ENCODE measurements at places on chromosomes 16 and 17. TPM values are rescaled to one million over a fixed set of nuclear protein-coding genes. Genes with fewer than 3 reads are reported as not detected.

GRCh38 chr16:2682209-2683021 is at the start of gene KCTD5:
KCTD5 (plus strand) TSS chr16:2682523; CDS start chr16:2682549, 26 bp downstream.
- H3K27ac ChIP-seq = peak within 1 kb of the TSS; percentile 92
- H3K4me1 ChIP-seq = peaks cover 30% of the 10 kb centered on the region
- peak; percentile 96 for DNase-seq
- H3K4me3 ChIP-seq = peak within 1 kb of the TSS; percentile 99
- H3K36me3 ChIP-seq = peaks cover 3% of the 10 kb centered on the region

- no peak overlapping the region for H3K27ac ChIP-seq
- H3K4me1 ChIP-seq = no peaks in the 10 kb centered on the region
- H3K27me3 ChIP-seq = no peaks in the 10 kb centered on the region
Measured at GRCh38 chr17:13352747-13353415, 248.8 kb downstream of the HS3ST3A1 start.

GRCh38 chr17:2057760-2058585 is 3.1 kb downstream of the HIC1 start:
- H3K4me3 ChIP-seq = peak overlapping the region; percentile 54
- peaks cover 21% of the 10 kb centered on the region for H3K36me3 ChIP-seq
- peaks cover 29% of the 10 kb centered on the region for H3K4me1 ChIP-seq
- H3K27ac ChIP-seq = no peak overlapping the region
- peaks cover 3% of the 10 kb centered on the region for H3K27me3 ChIP-seq

- peaks cover 7% of the 10 kb centered on the region for H3K27me3 ChIP-seq
- peaks cover 25% of the 10 kb centered on the region for H3K4me1 ChIP-seq
- no peak for DNase-seq
- H3K4me3 ChIP-seq = no peak overlapping the region
- H3K27ac ChIP-seq = no peak overlapping the region
- no peaks in the 10 kb centered on the region for H3K36me3 ChIP-seq
Measured at GRCh38 chr16:72846594-72846993, 201.3 kb downstream of the ZFHX3 start.

- H3K27ac ChIP-seq = peak overlapping the region; percentile 70
- H3K27me3 ChIP-seq = no peaks in the 10 kb centered on the region
- no peak for DNase-seq
- no peak overlapping the region for H3K4me3 ChIP-seq
- H3K4me1 ChIP-seq = peaks cover 67% of the 10 kb centered on the region
- H3K36me3 ChIP-seq = peaks cover 83% of the 10 kb centered on the region
Measured at GRCh38 chr17:64053101-64053500, 32.7 kb upstream of the ICAM2 start.

DNA sequence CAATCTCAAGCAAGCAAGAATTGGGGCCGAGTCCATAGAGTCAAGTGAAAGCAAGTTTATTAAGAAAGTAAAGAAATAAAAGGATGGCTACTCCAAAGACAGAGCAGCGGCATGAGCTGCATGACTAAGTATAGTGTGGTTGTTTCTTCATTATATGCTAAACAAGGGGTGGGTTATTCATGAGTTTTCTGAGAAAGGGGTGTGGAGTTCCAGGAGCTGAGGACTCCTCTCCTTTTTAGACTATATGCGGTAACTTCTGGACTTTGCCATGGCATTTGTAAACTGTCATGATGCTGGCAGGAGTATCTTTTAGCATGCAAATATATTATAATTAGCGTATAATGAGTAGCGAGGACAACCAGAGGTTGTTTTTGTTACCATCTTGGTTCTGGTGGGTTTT is 819.9 kb downstream of the KCNJ2 start:
- DNase-seq = no peak
- no peaks in the 10 kb centered on the region for H3K27me3 ChIP-seq
- no peaks in the 10 kb centered on the region for H3K4me1 ChIP-seq
- H3K4me3 ChIP-seq = no peak overlapping the region
- H3K36me3 ChIP-seq = no peaks in the 10 kb centered on the region

RUNDC3A gene
- total RNA-seq = 0.10 TPM

DNA sequence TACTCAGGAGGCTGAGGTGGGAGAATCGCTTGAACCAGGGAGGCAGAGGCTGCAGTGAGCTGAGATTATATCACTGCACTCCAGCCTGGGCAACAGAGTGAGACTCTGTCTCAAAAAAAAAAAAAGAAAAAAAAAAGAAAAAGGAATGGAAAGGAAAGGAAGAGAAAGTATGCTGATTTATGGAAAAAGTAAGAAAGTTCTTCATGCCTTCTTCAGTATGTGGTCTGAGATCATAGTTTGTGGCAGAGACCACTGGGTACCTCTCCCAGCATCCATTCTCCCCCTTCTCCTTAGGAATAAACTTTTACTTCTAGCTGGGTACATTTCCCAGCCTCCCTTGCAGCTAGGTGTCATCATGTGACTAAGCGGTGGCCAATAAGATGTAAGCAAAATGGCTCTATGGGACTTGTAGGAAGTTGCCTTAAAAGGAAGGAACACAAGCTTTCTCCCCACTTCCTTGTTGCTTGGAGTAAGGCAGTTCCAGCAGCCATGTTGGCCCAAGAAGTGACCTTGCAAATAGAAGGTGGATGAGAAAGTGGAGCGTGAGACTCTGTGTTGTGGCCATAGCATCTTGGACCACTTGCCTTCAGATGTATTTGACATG is 26.1 kb upstream of the XPO6 start:
- no peaks in the 10 kb centered on the region for H3K36me3 ChIP-seq
- no peak overlapping the region for H3K4me3 ChIP-seq
- no peaks in the 10 kb centered on the region for H3K4me1 ChIP-seq
- no peak overlapping the region for H3K27ac ChIP-seq
- no peak for DNase-seq

DNA sequence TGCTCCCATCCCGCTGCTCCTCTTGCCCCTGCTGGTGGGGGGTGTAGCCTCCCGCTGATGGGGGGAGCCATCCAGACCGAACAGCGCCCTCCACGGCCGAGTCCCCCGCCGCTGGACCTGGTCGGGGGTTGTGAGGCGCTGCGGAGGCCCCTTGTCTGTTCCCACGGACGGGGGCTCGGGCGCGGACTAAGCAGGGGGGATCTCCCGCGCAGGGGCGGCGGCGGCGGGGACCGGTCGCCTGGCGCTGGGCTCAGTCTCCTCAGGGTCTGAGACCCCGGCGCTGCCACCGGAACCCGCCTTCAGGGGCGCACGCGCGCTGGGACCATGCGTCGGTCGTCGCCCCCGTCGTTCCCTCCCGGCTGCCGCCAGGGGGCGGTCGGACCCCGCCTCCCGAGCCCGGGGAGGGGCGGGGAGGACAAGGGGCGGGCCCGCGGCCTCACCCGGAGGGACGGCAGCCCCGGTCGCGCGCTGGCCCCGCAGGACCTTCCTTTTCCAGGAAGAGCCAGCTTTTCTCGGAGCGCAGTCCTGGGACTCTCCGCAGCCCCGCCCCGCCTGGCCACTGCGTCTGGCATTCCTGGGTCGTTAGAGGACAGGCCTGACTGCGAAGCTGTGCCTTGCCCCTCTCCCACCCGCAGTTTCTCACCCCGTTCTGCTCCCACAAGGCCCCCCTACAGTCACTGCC is 6.3 kb upstream of the IL32 start:
- peak; percentile 86 for DNase-seq
- peaks cover 72% of the 10 kb centered on the region for H3K4me1 ChIP-seq
- H3K27me3 ChIP-seq = no peaks in the 10 kb centered on the region
- peaks cover 30% of the 10 kb centered on the region for H3K36me3 ChIP-seq
- peak overlapping the region; percentile 91 for H3K27ac ChIP-seq

GRCh38 chr16:87845213-87845612 is 24.1 kb downstream of the SLC7A5 start:
- no peak overlapping the region for H3K27ac ChIP-seq
- DNase-seq = no peak
- H3K27me3 ChIP-seq = no peaks in the 10 kb centered on the region
- H3K4me3 ChIP-seq = no peak overlapping the region

DNA sequence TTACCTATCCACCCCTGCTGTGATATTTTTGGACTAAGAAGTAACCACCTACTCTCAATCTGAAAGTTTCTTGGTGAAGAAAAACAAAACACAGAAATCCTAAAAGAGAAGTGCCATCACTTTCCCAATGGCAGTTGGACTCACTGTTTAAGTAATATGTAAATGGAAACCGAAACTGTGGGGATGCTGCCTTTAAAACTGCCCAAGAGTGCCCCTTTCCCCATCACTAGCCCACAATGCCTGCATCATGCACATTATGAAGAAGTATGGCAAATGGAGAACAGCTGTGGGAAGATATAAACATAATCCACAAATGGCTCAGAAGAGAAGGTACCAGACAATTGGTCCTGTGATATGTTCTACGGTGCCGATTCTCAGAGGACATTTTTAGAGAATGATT is 33.5 kb upstream of the SLC6A2 start:
- no peak overlapping the region for H3K4me3 ChIP-seq
- no peak for DNase-seq
- H3K4me1 ChIP-seq = no peaks in the 10 kb centered on the region
- H3K27ac ChIP-seq = no peak overlapping the region

CLDN7 gene
- 0.29 TPM for total RNA-seq

DNA sequence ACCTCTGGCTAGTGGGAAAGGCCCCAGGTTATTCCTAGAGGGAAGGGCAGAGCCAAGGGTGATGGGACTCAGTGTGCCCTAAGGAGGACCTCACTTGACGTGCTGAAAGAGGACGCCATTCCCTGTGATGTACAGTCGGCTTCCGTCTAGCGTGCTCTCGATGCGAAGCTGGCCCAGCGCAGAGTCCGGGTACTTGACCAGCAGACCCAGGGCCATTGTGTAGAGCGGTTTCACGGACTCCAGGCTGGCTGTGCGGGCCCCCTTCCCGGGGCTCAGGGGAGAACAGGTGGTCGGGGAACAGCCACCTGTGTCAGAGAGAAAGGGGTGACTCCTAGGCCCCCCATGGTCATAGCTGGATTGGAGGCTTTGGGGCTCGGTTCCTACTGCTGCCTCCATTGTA is 19.9 kb downstream of the PLEKHG4 start:
- H3K27ac ChIP-seq = no peak overlapping the region
- no peaks in the 10 kb centered on the region for H3K36me3 ChIP-seq
- H3K4me3 ChIP-seq = no peak overlapping the region

- H3K27ac ChIP-seq = no peak overlapping the region
- H3K4me1 ChIP-seq = no peaks in the 10 kb centered on the region
- DNase-seq = no peak
- no peaks in the 10 kb centered on the region for H3K36me3 ChIP-seq
- H3K4me3 ChIP-seq = no peak overlapping the region
Measured at GRCh38 chr17:74697515-74697914, 15.2 kb downstream of the CD300LF start.

DNA sequence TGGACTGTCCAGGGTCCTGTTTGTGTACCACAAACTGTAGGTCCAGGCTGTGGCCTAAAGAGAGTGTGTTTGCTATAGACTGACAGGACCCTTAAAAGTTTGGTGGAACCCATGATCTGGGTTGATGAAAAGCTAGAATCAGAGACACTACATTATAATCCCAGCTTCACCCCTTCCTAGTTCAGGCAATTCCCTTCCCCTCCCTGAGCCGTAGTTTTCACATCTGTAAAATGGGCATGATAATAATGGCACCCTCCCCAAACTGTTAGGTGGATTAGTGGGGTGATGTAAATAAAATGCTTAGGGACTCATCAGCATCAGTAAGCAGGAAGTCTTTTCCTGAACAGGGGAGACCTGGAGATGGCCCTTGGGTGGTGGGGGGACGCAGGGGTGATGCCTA is 2.5 kb downstream of the SCNN1B start:
- H3K36me3 ChIP-seq = no peaks in the 10 kb centered on the region
- peaks cover 3% of the 10 kb centered on the region for H3K4me1 ChIP-seq
- no peak overlapping the region for H3K27ac ChIP-seq
- peaks cover 29% of the 10 kb centered on the region for H3K27me3 ChIP-seq
- H3K4me3 ChIP-seq = no peak overlapping the region

DNA sequence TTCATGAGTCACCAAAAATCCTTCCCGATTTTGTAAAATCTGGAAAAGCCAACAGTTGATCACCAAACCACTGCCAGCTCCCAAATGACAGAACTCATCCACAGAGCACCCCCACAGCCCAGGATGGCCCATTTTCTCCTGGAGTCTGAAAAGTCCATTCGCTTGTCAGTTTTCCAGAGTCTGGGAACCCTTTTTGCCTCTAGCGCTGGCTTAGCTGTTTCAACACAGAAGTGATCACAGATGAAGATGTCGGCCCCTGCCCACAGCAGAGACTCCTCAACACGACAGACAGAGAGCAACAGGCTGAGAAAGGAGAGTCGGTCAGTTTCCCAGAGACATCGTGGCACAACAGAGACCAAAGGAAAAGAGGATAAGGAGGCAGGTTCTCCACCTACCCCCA is 66.4 kb downstream of the NXN start:
- H3K36me3 ChIP-seq = no peaks in the 10 kb centered on the region
- peaks cover 3% of the 10 kb centered on the region for H3K27me3 ChIP-seq
- no peak overlapping the region for H3K27ac ChIP-seq
- H3K4me1 ChIP-seq = no peaks in the 10 kb centered on the region

DNA sequence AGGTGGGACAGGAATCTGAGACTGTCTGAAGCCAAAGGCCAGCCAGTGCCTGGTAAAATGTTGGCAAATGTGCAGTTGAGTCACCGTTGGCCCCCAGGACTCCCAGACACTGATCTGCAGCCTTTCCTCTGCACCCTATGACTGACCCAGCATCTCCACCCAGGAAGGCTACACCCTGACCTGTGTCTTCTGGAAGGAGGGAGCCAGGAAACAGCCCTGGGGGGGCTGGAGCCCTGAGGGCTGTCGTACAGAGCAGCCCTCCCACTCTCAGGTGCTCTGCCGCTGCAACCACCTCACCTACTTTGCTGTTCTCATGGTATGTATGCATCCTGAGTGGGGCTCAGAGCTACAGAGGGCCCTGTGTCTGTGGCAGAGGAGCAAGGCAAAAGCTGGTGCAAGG is 24.0 kb downstream of the ADGRG5 start:
- peaks cover 26% of the 10 kb centered on the region for H3K36me3 ChIP-seq
- H3K4me1 ChIP-seq = no peaks in the 10 kb centered on the region
- H3K4me3 ChIP-seq = no peak overlapping the region

- DNase-seq = no peak
- no peaks in the 10 kb centered on the region for H3K4me1 ChIP-seq
- no peaks in the 10 kb centered on the region for H3K36me3 ChIP-seq
- no peak overlapping the region for H3K27ac ChIP-seq
- no peak overlapping the region for H3K4me3 ChIP-seq
Measured at GRCh38 chr16:62966626-62967025, 930.4 kb upstream of the CDH8 start.

- no peak overlapping the region for H3K27ac ChIP-seq
- DNase-seq = no peak
- H3K36me3 ChIP-seq = no peaks in the 10 kb centered on the region
Measured at GRCh38 chr16:50485232-50485631, 63.0 kb upstream of the NKD1 start.

GRCh38 chr16:56481468-56482122 is 30.2 kb downstream of the OGFOD1 start:
- no peak overlapping the region for H3K4me3 ChIP-seq
- no peaks in the 10 kb centered on the region for H3K27me3 ChIP-seq
- no peak overlapping the region for H3K27ac ChIP-seq
- peaks cover 7% of the 10 kb centered on the region for H3K4me1 ChIP-seq
- H3K36me3 ChIP-seq = peaks cover 26% of the 10 kb centered on the region

GRCh38 chr16:85683363-85683762 is 5.4 kb downstream of the GINS2 start:
- DNase-seq = no peak
- H3K4me1 ChIP-seq = peaks cover 46% of the 10 kb centered on the region
- H3K36me3 ChIP-seq = peaks cover 24% of the 10 kb centered on the region
- H3K27ac ChIP-seq = peak overlapping the region; percentile 1
- H3K4me3 ChIP-seq = no peak overlapping the region
